ENCODE measurements at places on chromosomes 5 and 9.

DNA sequence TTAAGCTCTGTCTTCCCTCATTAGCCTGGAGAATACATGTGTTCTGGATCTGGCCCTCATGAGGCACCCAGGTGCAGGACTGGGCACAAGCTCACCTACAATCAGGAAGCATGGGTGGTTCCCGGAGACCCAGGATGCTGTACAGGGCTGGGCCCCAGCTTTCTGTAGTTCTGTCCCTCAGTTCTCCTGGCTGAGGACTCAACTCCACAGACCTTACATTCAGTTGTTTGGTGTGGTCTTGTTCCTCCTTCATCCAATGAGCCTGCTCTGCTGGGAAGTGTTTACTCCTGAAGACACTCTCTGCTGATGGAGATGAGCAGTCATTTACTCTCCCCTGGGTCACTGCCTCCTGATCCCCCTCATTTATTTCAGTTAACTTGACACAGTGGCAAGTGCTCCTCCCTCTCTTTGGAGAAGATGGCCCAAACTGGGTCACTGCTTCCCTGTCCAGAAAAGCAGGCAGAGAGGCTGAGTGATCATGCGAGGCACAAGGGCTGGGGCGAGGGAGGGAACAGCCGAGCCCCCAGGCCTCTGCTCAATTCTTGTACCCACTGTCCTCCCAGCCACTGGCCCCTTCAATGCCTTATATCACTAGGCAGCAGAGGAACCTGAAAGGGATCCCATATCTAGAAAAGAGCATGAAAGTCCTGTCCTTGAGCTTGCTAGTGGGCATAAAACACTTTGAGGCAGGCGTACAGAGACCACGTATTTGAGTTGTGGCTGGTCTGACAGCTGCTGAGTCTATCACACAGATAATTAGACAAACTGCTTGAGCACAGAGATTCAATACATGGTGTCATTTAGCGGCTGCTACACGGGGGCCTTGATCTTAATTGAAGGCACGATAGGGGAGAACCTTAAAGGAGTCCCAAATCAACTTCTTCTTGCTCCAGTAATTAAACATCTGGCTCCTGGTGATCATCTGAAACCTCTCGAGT lies 221.7 kb downstream of the FSTL4 start:
- peak; percentile 1 for DNase-seq

DNA sequence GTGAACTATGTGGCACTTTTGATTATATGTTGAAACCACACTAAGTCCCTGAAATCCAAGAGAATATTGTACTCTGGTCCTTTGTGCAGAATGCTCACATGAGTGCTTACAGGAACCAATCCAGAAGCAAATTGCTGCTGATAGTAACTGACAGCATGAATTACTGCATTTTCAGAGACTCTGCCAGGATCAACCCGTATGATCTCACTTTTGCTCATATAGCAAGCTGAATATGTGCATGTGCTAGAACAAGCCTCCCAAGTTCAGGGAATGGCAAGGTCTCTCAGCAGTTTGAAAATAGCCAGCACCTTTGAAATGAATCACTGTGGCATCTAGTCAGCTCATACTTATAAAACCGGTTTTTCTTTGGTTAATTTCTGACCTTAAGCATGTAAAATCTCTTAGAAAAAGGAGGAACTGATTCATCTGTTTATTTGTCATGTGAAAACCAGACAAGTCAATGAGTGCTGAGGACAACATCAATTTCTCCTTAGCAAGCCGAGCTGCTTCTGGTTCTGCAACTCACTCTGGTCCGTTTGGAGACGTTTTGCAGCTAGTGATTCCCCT lies 215.7 kb upstream of the ELL2 start:
- no peak for DNase-seq

GRCh38 chr9:76600007-76600615 lies 141.1 kb downstream of the GCNT1 start:
- DNase-seq: no peak

GRCh38 chr5:79612667-79613198 lies 492 bp downstream of the TENT2 start:
- no peak for DNase-seq
